Posterior cingulate gyrus (tissue), 11 donors: ENCODE measurements at places on chromosomes 3 and 15.

DNA sequence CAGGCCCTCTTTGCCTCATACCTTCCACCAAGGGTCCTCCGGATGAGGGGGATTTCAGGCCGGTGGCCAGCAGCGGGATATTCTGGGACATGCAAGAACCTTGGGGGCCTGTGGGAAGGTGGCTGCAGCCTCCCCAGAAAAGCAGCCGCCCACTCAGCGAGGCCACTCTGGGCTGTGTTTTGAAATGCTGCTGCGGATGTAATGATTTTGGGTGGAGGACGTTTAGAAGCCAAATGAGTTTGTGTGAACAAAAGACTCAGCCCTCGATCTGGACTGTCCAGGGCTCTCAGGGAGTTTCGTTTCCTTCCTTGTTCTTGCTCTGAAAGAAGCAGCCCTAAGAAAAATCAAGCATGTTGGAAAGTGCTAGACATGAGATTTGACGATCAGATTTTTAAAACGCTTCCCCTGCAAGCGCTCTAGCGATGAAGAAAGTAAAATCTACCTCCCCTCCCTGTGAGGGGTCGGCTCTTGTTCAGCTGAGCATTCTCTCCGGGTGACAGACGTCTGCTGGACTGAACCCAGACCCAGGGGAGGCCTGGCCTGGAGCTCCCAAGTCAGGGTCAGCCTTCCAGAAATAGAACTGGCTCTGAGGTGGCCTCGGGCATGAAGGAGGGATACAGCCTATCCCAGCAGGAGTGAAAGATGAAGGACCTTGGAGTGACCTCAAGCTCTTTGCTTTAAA is 12.9 kb downstream of the HEG1 start:
- DNase-seq, result no peak

DNA sequence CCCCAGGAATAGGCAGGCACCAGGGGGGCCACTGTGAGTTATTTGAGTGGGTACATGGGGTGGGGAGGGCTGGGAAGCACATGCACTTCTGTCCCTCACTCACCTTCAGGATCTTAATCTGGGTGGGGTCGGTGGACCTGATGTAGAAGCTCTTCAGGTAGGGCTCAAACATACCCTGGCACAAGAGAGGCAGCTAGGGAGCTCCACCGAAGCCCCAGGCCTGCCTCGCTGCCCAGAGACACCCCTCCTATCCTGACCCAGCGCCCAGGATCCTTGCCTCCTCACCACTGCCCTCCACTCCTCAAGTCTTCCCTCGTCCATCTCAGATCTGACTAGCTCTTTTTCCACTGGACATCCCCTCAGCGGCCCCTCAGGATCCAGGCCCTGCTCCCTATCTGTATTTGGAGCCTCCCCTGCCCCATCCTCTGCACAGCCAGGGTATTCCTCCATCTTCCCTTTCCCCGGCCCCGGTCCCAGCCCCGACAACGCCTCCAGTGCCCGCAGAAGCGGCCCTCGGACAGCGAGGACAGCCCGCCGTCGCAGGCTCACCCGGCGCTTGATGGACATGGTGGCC is 30.0 kb downstream of the AP3B2 start:
- no peak for DNase-seq

- no peak for DNase-seq
Measured at GRCh38 chr15:59456114-59456513, 18.1 kb downstream of the FAM81A start.

GRCh38 chr3:10189557-10190354 is 25.0 kb downstream of the IRAK2 start:
- peak; percentile 93 for DNase-seq

DNA sequence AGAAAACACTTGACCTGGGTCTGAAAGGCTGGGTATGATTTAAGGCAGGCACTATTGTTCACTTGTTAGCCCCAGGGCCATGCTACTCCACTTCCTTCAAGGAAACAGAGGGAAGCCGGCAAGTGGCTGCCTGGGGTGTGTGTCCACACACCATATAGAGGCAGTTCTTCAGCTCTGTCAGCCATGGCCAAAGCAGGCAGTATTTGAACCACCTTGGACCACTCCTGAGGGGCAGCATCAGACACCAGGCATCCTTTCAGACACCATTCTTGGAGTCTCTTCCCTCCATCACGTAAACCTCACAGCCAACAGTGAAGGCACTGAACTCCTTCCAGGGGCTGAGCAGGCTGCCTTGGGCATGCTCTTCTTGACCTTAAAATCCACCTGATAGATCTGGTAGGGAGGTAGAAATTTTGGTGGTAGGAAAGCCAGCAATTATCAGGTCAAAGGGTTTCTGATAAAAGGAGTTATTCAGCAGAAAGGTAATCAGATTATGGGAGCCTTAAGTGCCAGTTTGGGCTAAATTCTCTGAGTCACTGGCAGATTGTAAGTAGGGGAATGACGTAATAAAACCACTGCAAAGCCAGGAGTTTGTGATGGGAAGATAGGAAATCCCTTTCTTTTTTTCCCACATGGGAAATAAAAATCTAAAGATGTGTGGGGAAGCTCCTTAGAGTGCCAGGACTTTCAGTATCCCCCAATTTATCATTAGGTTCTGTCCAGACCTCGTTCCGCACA is 20.2 kb downstream of the TGFBR2 start:
- no peak for DNase-seq

DNA sequence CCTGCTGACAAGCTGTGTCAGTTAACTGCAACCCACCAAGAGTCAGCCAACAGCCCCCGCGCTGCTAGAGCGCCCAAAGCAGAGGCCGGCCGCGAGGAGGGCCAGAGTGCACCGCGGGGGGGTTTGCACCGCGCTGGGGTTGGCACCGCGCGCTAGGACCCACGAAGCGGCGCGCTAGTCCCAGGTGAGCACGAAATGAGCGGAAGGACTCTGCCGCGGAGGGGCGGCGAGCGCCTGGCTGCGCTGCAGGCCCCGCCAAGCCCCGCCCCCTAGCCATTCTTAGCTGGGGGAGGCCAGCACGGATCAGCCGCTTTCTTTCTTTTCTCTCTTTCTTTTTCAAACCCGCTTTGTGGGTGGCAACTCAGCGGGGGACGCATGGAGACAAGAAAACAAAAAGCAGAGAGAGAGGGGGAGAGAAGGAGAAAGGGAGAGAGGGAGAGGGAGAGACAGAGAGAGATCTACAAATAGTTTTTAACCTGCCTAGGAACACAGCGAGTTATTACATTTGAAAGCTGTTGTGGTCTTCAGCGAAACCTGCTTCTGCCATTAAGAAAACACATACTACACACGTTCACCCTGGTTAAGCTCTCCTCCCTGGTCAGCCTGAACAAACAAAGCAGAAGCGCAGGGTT is 6.9 kb upstream of the FOXB1 start:
- no peak for DNase-seq

DNA sequence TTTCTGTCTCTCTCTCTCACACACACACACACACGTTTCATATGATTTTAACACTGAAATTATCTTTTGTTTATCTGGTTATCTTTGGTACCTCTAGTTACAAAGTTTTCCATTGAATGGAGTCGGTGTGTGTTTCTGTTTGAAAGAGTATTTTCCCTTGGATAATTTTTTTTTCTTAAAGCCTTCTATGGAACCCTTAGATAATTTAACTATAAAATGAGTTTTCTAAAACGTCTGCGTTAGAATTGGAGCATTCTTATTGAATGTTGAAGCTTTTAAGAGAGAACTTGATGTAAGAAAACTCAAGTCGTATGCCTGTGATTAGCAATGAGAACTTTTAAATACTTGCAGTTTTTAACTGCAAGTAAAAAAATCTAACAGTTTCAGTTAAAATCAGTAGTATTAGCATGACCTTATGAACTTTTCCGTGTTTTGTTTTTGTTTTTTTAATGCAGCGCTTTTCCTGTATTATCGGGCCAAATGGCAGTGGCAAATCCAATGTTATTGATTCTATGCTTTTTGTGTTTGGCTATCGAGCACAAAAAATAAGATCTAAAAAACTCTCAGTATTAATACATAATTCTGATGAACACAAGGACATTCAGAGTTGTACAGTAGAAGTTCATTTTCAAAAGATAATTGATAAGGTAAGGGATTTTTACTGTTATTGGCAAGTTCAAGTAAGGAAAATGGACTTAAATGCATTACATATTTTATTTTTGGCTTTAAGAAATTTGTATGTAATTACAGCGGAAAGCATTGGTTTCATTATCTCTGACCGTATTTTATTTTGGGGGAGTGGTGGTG is 3.0 kb downstream of the SMC4 start:
- DNase-seq, result no peak

DNA sequence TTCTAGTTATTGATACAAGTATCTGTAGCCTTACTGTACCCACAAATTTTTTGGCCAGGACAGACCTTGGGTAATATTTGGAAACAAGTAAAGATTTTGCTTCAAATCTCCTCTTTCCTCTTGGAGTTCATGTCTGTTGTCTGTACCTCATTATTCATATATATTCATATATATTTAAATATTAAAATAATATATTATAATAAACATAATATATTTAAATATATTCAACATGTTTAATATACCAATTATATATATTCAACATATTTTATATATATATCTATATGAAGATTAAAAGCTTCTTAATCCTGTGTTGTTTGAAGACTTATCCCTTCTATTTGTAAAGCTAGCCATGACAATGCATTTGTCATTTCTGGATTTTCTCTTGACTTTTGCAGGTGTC is 38.1 kb downstream of the ZIC1 start:
- no peak for DNase-seq

- no peak for DNase-seq
Measured at GRCh38 chr3:52403271-52403841, 41.5 kb downstream of the SEMA3G start.

GRCh38 chr3:90015688-90016356 is 908.4 kb downstream of the EPHA3 start:
- DNase-seq, result no peak

DNA sequence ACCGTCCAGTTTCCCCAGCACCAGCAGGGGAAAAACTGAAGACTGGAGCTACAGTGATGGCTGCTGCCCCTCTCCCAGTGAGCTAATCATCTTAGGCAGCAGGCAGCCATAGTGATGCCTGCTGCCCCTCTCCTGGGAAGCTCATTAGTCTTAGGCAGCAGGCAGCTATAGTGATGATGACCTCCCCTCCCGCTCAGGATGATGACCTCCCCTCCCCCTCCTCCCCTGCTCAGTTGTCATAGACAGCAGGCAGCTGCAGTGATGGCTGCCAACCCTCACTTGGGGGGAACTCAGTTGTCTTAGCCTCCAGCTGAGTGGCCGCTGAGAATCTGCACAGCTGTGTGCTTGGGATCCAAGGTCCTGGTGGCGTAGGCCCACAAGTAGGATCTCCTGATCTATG is 80.9 kb upstream of the MANF start:
- no peak for DNase-seq

DNA sequence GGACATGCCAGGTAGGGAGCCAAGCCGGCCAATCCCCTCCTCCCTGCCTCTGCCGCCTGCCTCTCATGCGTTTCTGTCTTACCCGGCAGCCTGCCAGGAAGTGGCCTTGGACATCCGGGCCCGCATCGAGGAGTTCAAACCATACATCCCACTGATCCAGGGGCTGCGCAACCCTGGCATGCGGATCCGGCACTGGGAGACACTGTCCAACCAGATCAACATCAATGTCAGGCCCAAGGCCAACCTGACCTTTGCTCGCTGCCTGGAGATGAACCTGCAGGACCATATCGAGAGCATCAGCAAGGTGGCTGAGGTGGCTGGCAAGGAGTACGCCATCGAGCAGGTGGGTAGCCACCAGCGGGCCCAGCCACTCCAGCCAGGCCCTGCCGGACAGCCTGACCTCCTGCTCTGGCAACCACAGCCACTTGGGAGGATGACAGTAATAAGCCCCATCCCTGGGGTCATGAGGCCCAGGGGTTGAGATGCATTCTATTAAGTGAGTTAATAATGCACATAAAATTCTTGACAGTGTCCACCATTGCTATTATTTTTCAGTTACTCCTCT is 37.3 kb downstream of the DNAH1 start:
- DNase-seq, result no peak

- no peak for DNase-seq
Measured at GRCh38 chr3:167895684-167896083, 160.2 kb downstream of the SERPINI1 start.

DNA sequence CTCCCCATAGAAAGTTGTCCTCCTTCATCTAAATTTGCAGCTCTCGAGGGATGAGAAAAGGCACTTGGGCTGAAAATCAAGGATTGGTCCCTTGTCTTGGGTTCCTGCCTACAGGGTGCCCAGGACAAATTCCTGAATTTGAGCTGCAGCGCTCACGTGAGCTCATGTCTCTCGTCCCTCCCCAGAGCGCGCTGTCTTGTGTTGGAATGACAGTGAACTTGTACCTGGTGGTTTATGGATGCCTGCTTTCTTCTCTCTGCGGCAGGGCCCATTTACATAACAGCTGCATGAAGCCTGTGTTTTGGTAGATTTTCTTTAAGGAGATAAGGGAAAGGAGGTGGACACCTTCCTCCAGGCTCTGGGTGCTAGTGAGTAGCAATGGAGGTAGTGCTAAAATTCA is 4.3 kb downstream of the RYR3 start:
- no peak for DNase-seq

DNA sequence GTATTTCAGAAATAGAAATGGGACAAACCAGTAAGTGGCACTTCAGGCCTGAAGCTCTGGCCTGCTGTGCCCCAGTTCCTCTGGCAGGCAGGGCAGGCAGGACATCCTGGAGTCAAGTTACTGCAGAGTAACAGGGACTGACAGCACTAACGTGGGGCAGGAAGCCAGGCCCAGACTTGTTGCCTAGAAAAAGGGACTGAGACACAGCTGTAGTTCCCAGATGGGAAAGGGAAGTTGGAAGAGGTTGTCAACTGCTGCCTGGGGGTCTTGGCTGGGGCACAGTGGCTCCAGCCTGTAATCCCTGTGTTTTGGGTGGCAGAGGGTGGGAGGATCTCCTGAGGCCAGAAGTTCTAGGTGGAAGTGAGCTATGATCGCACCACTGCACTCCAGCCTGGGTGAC is 171.9 kb downstream of the FMN1 start:
- DNase-seq, result no peak

GRCh38 chr15:89114990-89115389 is 26.7 kb downstream of the ABHD2 start:
- DNase-seq, result no peak

GRCh38 chr3:194326192-194326967 is 24.7 kb downstream of the CPN2 start:
- no peak for DNase-seq

DNA sequence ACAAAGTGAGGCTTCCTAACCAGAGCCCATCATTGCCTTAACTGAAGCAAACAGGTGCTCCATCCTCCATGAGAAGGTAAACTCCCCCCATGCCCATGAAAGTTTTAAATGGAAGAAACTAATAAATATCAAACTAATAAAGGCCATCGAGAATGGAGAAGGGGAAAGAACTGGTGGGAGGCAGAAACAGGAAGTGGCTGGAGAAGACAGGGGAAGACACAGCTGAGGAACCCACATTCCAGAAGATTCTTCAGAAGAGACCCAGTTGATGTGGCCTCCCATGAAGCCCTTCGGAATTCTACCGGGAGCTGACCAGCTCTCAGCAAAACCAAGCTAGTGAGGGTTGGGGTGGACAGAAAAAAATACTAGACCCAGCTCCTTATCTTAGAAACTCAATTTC is 41.6 kb downstream of the SH3BP5 start:
- no peak for DNase-seq

DNA sequence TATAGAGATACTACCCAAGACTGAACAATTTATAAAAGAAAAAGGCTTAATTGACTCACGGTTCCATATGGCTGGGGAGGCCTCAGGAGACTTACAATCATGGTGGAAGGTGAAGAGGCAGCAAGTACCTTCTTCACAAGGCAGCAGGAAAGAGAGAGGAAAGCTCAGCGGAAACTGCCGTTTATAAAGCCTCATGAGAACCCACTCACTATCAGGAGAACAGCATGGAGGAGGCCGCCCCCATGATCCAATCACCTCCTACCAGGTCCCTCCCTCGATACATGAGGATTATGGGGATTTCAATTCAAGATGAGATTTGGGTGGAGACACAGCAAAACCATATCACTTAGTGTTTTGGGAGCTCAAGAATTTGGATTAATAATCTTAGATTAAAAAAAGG is 240.2 kb downstream of the UACA start:
- DNase-seq, result no peak

- DNase-seq, result no peak
Measured at GRCh38 chr15:45603881-45604280, 16.7 kb downstream of the BLOC1S6 start.
